ENCODE measurements at places on chromosomes 13 and 19. TPM values are rescaled to one million over a fixed set of nuclear protein-coding genes. Genes with fewer than 3 reads are reported as not detected.

Gene ATP4A
- not detected for total RNA-seq

Gene NTF4
- total RNA-seq: not detected

Gene MADCAM1
- total RNA-seq: 0.20 TPM

Gene PLPPR3
- not detected for total RNA-seq

Gene ANGPTL8
- total RNA-seq: not detected

Gene FCAR
- total RNA-seq: 1.4 TPM

Gene KLK4
- total RNA-seq: not detected

Gene PRR19
- total RNA-seq: 0.16 TPM

Gene IGFL1
- total RNA-seq: not detected

- no peak for DNase-seq
These were observed 93.9 kb downstream of the STARD13 start for GRCh38 chr13:33191425-33192210.

DNA sequence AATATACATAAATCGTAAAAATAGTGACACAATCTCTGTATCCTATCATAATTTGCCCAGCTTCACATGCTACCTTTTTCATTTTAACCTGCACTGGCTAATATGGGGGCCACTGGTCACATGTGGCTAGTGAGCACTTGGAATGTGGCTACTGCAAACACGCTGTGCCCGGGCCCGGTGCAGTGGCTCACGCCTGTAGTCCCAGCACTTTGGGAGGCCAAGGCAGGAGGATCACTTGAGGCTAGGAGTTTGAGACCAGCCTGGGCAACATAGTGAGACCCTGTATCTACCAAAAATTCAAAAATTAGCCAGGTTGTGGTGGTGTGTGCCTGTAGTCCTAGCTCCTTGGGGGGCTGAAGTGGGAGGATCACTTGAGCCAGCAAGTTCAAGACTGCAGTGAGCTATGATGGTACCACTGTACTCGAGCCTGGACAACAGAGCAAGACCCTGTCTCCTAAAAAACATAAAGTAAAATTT, 1.5 kb upstream of the N4BP2L1 start:
- no peak for DNase-seq

DNA sequence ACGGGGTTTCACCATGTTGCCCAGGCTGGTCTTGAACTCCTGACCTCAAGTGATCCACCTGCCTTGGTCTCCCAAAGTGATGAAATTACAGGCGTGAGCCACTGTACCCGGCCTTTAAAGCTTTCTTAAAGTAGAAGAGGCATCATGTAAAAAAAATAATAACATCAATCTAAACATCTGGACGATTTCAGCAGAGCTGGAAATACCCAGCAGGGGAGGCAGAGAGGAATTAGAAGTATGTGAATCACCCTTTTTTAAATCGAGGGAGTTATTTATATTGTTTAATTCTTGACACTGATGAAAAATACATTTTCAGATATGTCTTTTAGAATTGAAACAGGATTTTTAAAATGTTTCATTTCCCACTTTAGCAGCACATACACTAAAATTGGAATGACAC, 37.4 kb upstream of the MTIF3 start:
- no peak for DNase-seq

DNA sequence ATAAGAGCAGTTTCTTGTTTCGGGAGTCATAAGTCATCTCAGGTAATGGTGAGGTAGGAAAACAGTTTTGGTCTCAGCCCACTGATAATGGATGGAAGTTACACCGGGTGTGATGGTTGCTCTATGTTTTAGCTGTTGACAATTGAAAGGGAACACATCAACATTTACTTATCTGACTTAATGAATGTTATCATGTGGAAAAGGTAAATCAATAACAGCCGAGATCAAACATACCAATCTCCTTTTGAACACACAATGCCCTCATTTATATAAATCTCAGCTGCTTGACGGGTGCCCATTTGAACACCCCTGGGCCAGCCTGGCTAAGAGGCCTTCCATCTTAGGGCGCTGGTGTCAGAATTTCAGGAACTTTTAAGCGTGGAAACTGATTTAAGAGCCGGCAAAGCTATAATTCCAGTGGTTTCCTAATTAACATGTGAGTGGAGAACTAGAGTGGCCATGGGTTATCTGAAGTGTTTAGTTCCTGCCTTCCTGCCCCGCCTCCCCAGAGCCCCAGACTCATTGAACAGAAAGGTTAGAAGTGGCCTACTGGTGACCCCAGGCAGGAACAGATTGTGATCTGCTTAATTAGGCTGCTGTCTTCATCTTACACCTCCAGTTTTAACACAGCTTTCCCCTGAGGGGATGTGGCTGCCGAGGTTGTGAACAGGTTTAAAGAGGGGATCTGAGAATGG, 572.7 kb downstream of the FGF9 start:
- no peak for DNase-seq

DNA sequence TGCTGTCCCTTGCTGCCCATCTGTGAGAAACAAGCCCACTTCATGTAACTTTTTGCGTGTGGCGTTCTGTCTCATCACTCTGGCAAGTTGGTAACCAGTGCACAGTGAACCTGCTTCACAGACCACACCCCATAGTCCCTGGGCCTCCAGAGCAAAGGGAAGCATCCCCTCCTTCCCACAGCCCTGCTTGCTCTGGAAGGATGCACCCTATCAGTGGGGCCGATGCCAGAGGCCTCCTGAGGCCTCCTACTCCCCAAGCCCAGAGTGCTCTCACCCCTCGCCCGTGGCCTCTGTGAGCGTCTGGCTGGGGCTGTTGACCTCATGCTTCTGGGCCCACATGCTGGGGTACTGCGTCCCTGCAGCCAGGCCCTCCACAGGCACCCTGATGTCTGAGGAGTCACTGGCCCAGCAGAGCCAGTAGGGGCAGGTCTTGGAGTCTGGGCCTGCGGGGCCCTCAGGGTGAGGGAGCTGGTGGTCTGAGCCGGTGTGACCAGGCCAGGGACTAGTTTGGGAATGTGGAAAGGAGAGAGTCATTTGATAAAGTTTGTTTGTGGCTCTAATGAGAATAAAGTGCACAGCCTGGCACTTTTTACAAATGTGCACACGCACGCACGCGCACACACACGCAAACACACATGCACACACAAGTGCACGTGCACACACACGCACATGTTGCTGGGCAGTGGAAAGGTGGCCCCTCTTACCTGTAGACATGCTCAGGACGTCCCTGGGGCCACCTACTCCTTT, 5.1 kb downstream of the TMEM86B start:
- DNase-seq: no peak

DNA sequence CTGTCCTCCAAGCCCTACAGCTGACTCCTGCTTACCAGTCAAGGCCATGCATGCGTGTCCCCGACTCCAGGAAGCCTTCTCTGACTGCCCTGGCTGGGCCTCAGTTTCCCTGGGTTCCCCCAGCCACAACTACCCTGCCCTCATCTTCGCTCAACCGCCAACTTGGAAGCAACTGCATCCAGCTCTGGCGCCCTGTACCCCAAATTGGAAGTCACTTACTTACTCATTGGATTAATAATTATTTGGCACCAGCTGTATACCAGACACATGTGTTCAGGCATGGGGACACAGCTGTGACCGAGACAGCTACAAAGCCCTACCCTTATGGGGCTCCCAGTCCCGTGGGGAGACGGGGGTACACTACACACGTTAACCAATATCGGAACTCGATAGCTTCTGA, 10.9 kb upstream of the SEMA6B start:
- DNase-seq: no peak

DNA sequence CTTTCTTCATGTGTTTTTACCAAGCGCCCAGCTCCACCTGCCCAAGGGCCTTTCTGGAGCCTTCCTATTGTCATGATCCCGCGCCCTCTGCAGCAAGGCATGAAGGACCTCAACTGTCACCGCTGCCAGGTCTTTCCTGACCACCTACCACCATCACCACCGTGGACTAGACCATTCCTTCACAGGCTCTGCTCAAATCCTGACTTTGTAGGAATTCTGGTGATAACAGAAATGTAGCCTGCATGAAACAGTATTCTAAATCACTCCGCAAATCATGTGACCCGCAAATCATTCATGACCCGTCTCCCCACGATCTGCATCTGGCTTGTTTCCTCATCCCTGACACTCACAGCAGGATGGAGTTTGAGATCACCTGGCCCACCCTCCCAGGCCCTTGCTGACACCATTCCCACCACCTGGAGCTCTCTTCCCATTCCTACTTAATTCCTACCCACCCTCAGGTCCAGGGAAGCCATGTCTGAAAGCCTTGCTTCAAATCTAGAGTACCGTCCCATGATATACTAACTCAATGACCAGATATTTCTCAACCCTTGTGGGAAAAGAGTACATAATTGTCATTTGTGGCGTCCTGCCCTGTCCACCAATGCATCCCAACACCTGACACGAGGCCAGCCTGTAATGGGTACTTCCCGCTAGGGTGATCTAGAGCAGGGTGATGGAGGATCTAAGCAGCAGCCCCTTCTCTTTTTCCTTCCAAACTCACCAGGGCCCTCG, 1.3 kb downstream of the UBE2S start:
- DNase-seq: no peak

GRCh38 chr13:110250258-110250891, 56.6 kb downstream of the COL4A1 start:
- DNase-seq: no peak

DNA sequence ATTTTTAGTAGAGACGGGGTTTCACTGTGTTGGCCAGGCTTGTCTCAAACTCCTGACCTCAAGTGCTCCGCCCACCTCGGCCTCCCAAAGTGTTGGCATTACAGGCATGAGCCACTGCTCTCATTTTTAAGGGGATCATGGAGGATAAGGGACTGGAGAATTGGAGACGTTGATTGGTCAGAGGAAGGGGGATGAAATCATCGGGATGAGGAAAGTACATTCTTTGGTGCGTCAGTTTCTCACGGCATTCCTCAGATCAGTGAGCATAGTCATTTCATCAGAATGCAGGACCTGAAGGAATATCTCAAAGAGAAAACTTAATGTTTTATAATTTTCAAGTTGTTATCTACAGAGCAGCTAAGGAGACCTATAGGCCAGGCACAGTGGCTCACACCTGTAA, 14.0 kb downstream of the ZNF114 start:
- DNase-seq: no peak

DNA sequence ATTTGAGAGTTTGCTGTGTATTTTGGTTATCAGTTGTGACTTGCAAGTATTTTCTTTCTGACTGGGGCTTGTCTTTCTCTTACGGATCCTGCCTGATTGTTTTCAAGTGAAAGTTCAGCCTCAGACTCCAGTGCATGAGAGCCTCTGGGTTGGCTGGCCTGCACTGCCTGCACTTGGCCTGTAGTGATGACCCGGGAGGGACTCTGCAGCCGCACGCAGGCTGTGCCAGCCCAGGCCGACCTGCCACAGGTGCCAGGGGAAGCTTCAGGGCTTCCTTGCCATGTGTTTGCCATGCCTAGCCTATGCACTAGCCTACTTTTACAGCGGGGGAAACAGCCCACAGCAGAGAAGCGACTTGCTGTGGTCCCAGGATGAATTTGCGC, 77.0 kb downstream of the KDM4B start:
- DNase-seq: no peak

GRCh38 chr19:48745208-48745995, 1.3 kb downstream of the IZUMO1 start:
- DNase-seq: peak; percentile 32

DNA sequence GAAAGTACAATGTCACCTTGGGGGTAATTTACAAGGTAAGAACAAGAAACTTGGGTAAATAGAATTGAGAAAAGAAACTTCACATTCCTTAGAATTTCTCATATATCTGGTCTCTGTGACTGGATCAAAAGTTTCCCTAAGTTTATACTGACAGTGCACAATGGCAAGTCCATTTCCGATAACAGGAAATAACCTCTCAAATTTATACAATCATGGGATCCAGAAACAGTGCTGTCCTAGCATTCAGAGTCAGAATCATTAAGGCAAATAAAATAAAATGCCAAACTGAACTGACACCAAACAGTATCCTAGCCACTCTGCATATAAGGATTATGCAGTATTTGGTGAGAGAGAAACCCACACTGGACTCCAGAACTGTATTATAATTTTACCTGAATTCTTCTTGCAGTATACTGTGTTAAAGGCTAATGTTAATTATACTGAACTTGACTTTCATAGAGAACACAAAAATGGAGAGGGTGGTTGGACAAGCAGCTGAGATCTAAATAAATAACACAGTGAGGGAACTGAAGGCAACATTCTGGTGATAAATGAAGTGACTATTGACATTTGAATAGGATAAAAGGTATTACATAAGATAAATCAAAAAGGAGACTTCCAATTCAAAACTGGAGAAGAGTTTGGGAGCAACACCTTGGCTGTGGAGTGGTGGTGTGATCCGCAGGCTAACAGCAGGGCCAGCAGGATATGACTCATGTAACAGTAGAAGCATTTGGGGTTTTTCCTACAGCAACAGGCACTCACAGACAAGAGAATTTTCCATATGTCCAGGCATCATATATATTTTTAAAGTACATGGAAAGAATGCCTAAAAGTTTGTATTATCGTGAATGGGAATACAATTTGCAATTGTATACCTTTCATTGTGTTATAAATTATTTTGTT, 932.5 kb upstream of the MIR17HG start:
- no peak for DNase-seq
